Thoracic aorta (tissue), 2 donors: ENCODE measurements at places on chromosomes 13 and 19.

- DNase-seq = no peak
Measured at GRCh38 chr19:32287086-32287485, 58.3 kb upstream of the ZNF507 start.

DNA sequence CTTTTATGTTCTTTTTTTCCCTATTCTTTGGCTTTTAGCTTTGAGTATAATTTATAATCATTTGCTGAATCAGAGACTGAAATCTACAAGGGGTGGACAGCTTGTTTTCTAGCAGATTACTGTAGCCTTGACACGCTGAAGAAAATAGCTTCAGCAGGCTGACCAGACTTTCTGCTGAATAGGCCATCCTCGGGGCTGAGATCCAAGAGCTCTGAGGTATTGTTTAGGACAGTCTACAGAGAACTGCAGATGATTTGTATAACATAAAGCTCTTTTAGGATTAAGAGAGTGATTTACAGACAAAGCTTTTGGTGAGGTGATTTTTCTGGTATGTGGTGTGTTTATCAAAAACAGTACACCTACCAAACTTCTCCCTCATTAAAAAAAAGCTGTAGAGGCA lies 16.8 kb downstream of the POLR1D start:
- no peak for DNase-seq

DNA sequence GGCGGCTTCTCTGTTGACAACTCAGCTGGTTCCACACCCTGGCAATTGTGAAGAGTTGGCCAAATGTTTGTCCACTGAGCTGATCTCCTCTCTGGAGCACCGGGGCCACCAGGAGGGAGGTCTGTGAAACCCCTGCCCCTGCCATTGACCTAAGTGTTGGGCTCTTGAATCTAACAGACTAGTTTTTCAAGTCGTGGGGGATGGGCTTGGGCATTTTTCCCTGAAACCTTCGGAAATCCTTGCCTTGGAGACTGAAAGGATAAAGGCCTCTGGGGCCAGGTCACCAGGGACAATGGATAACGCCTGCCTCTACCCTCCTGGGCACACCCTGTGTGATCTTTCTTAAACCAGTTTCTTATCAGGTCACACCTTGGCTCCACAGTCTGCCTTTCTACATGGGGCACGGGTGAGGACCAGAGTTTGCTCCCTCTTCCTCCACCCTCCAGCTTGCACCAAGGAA lies 881 bp downstream of the GEMIN7 start:
- DNase-seq = no peak

DNA sequence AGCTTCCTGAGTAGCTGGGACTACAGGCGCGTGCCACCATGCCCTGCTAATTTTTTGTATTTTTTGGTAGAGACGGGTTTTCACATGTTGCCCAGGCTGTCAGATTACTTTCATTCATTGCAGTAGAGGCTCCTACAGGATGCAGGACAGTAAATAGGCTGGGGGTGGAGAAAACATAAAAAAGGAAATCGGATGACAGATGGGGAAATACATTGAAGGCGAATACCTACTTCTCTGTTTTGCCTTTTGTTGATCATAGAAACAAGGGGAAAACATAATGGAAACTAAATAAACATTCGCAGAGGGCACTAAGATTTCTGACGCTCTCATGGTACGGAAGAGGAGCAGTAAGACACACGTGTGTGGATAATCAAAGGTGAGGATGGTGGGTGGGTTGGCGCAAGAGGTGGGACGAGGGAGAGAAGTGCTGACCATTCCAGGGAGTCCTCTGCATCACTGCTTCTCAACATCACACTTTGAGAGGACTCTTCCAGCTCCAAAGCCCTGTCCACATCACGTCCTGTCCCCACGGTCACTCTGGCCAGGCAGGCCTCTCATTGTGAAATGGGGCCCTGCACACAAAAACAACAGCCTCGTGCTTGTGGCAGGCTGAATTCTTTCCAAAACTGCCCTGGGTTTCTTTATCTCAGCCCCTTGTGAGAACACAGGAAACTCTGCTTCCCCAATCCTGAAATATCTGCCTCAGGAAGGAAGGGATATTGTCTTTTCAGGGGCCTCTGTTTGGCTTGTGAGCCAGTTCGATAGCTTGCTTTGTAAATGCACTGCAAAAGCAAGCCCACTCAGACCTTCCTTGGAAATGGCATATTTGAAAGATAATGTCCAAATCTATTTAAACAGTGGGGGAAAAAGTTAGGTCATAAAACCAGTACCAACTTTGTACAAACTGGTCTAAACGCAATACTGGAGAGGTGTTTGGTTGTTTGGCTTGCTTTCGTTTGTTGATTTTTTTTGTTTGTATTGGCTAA lies 188.5 kb downstream of the FOXO1 start:
- no peak for DNase-seq

DNA sequence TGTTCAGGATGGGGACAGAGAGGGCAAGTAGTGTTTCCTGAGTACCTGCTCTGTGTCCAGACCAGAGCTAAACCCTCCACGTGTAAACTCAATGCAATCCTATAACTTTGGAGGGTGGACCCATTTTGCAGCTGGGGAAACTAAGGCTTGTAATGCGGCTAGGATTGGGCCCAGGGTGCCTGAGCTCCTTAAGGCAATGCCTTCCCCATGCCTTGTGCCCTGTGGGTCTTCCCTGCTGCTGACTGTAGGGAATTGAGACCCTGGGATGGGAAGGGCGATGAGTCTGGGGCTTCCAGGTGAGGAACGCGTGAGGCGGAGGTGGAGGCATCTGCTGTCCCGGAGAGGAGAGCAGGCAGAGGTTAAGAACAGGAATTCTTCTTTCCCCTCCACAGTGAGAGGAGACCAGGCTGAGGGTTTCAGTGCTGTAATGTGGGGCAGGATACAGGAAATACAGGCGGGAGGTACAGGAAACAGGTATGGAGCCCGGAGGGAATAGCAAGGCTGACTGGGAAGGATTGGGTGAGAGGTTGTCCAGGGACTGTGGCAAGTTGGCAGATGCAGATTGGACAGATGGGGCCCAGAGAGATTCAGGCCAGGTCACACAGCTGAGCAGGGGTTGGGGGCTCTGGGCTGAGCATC lies 19.2 kb downstream of the SLC27A1 start:
- DNase-seq = no peak

DNA sequence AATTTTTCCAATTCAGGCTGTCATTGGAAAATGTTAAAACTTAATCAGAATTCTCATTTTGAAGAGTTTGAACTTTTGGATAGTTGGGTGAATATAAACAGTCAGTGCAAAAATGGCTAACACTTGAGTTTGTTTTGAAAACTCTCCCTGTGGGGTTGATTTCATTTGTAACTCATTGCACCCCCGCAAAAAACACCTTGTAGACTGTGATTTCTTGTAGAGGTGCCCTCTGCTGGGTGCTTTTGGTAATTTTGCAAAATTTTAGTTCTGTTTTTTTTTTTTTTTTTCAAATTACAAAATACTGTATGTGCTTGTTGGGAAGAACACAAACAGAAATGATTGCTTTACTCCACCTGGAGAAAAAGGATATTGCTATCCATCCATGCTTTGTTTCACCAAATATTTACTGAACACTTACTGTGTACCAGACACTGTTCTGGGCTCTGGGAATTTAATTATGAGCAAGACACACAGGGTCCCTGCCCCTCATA lies 28.2 kb upstream of the GPI start:
- DNase-seq = no peak

DNA sequence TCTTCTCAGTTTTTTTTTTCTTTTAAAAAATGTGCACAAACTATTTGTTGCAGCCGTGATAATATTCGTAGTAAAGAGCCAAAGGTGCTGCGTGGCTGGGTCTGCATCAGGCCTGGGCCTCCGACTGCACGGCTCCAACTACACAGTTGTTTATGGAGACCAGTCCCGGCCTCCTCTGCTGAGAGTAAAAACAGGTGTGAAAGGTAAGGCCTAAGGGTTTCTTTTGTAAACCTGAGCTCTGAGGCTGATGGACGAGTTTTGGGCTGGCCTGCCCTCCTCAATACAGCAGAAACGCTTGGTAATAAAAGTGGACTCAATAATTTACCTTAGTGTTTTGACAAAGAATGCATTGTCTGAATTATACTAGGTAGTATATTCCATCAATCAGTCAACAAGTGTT lies 3.9 kb downstream of the MBNL2 start:
- DNase-seq = no peak

DNA sequence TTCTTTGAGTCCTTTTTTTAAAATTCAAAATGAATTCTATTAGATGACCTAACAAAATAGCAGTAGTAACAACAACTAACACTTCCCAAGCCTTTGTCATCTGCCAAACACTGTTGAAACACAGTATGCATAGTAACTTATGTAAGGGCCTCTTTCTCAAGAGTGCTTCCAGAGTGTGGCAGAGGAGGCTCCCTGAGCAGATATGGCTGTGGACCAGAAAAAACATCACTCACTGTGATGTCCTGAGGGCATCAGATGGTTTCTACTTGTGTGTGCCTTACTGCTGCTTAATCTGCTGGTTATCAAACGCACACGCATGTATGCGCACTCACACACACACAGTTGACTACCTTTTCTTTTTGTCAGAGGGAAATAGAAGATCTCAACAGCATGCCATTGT lies 110.8 kb downstream of the DLEU7 start:
- no peak for DNase-seq
